NCI-H1694 (cell line): ENCODE measurements at places on chromosomes 2 and 18.

GRCh38 chr2:188952901-188953300, 21.3 kb upstream of the COL3A1 start:
- no peak for DNase-seq

DNA sequence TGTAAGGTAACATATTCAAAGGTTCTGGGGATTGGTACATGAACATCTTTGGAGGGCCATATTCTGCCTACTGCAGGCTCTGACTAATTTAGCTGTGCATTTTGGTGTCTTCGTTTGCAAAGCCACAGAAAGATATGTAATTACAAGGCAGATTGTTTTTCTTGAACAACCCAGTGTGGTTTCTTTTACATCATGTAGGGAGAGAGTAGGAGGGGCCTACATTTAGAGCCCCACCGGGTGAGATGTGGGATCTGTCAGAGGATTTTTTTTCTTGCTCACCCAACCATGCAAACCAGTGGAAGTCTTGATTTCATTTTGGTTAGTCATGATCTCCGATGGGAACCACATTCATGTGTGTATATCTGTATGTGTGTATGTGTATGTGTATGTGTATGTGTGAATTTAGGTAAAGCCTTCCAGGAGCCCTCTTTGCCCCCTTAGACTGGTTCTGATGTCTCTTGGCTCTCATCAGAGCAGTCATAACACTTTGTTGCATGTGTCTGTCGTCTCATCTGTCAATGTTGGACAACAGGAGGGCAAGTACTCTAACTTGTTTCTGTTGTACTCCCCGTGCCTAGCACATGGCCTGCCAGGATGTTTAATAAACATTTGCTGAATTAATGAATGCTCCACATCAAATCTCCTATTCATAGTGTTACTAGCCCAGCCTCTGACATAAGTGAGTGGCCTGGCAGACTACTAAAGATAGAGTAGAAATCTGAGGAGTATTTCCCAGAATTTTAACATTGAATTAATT, 239.9 kb downstream of the MTX2 start:
- no peak for DNase-seq

- no peak for DNase-seq
Measured at GRCh38 chr2:203646266-203646864, 60.1 kb upstream of the CD28 start.

DNA sequence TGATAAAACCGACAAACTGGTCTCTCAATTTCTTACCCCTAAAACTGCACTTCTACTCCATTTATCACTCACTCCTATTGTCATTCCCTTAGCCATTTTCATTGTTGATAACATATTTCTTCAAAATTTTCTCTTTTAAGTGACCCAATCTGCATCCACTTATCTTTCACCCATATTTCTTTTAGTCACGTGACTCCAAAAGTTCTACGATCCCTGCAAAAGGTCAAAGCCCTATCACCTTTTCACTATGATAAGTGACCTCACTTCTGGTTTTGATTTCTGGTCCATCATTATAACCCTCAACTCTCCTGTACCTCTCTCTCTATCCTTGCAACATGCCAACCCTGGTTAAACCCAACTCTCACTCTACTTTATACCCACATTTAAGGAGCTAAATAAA, 49.1 kb downstream of the LRATD1 start:
- DNase-seq, result no peak

DNA sequence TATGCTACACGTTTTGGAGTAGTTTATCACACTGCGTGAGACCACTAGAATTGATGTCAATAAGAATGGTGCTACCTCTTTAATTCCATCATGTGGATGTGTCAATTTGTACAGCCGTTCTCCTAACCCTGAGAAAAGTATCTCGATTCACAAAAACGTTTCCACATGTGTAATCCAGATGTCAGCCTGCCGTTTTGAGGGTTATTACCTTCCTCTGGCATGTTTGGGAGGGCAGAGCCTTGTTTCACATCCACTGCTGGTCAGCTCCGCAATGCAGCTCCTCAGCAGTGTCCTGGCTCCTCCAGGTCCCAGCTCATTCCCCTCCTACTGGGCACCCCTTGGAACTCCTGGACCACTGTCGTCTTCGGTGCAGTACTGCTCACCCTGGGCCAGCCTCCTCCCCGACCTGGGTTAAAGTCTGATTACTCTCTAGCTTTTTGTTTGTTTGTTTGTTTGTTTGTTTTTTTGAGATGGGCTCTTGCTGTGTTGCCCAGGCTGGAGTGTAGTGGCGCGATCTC, 34.6 kb downstream of the COPS7B start:
- DNase-seq, result no peak

DNA sequence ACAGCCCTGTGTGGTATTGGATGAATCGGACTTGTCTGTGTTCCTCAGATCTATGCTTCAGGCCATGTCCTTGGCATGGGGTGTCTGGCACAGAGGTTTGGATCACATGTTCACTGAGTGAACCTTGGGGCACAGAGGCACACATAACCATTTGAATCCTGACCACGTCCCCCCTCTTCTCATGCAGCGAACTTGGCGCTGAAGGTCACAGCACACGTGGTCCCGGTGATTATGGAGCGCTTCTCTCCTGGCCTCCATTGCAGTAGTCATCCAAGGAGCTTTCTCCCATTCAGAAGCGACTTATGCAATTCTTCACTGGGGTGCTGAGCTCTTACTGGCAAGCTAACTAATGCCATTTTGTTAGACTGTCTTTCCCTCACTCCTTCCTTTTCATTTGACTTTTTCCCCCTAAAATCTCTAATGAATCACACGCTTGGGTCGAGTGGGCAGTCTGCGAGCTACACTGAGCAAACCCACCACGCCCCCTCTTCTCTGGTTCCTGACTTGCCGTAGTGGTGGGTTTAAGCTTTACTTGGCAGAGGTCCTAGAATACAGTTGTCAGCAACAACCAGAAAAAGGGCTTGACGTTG, 59.4 kb downstream of the KCNG2 start:
- DNase-seq, result peak; percentile 38

DNA sequence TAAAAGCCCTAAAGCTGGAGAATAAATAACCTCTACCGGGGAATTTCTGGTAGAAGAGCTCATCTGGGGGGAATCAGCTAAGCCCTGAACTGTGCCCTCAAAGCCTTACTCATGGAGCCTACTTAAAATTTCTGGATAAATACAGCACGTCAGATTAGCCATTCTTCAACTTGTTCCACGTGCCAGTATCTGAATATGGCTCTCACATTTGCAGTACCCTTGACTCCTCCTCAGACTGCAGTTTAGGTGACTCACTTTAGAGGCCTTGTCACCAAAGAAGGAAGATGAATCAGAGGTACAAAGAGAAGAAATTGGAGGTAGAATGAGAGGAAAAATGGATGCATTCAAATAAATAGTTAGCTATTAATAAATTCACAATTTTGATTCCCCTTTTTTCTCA, 34.6 kb upstream of the POTEC start:
- DNase-seq, result no peak

DNA sequence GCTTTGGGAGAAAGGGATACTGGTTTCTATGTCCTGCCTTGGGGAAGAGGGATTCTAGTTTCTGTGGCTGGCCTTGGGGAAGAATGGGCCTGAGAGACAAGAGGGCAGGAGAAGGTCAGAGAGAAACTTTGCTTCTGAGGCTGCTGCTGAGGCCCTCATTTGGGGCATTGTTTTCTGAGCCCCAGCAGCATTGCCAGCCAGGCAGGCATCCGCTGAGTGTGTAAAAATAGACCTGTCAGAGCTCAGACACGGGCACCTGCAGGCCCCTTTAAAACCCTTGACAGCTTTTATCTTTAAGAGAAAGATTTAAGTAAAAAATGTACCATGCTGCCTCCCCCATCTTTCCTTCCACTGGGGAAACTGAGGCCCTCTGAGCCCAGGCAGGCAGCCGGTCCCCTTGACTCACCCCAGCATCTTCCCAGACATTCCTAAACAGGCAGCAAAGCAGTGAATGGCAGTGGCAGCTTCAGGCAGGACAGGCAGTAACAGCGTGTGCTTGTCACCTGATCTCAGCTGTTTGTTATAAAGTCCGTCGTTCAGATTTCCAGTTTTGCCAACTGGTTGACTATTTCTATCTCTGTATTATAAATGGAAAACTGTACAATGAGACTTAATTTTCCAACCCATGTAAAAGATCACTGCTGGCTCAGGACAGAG, 27.6 kb downstream of the MLPH start:
- no peak for DNase-seq

DNA sequence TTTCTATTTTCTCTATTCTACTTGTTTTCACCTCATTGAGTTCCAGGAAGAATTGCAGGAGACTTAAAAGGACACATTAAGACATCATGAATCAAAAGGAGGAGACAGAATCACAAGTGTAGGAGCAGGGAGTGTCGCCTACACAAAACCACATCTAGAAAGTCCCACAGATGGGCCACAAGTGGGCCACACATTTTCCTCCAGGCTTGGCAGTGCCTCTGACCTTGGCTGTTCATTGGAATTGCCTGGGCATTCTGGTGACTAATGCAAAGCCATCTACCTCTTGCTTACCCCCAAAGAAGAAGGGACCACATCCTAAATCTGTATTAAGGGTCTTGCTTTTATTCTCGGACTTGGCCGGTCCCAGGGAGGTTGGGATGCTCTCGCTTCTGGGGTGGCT, 103.6 kb downstream of the KLHL29 start:
- DNase-seq, result no peak

GRCh38 chr2:218000136-218000535, 2.7 kb downstream of the TNS1 start:
- DNase-seq, result no peak

DNA sequence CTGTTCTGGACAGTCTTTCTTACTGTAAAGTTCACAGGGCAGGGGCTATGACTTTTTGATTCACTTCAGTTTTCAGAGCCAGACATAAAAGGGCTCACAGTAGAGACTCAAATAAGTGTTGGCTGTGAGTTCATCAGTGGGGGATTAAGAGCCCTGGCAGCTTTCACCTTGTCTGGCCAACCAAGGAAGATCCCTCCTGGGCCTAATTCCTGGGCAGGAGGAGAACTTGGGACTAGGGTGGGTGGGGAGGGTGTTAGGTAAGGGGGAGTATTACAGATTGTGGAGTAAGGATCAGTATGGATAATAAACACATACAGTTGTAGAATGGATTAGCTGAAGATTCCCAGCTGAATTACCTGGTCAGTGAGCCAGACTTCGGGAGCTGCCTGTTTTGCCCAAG, 904 bp upstream of the SFXN5 start:
- no peak for DNase-seq

- no peak for DNase-seq
Measured at GRCh38 chr2:4134551-4135550, 431.5 kb downstream of the DCDC2C start.

DNA sequence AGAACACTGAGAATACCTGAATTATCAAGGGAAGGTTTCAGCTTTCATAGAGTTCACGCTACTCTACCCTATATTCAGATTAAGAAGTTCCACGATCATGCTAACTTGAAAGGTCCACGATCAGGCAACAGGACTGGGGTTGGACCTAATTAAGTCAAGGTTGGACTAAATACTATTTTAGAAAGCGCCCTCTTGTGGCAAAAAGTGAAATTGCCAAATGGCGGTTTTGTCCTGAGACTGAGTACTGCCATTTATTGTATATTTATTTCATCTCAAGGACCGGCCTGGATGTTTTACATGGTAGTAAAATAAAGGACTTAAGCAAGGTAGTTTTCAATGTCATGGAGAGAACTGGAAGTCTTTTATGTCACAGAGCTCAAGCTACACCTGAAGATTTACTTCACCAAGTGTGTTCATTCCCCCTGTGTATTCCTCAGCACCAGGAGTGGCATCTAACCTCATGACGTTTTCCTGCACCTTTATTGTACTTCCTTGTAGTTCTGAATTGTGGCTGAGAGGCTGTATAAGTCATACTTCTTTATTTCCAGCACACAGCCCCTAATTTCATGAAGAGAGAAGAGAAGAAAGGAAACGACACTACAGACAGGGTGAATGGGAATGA, 56.8 kb downstream of the SRD5A2 start:
- peak; percentile 46 for DNase-seq

GRCh38 chr2:149180226-149180875, 141.9 kb downstream of the LYPD6B start:
- DNase-seq, result no peak

- no peak for DNase-seq
Measured at GRCh38 chr2:134282629-134283400, 28.9 kb downstream of the MGAT5 start.

DNA sequence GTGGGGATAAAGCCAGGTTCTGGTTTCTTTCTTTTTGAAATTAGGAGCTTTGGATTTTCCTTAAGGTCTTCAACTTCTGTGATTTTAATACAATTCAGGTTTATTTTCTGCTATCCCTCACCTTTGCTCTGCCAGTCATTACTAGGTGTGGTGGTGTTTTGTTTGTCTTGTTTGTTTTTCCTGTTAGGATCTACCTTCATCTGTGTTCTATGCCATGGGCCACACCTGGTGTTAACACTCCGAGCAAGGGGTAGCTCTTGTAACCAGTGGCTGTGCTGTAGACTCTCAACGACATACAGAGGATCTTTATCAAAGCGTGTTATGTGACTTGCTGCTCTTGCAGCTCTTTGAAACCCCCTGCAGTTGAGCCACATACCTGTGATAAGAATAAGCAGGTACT, 38.6 kb downstream of the MGAT5 start:
- DNase-seq, result no peak

DNA sequence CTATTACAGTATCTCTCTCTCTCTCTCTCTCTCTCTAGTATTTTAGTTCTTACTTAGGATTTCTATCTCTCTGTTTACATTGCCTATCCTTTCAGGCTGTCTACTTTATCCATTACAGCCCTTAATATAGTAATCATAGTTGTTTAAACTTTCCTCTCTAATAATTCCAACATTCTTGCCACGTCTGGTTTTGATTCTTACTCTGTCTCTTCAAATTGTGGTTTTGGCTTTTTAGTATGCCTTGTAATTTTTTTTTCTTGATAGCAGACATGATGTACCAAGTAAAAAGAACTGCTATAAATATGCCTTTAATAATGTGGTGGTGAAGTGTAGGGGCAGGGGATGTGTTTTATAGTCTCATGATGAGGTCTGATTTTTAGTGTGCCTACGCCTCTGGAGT, 1809.5 kb upstream of the CELF4 start:
- no peak for DNase-seq

- DNase-seq, result no peak
Measured at GRCh38 chr2:29261003-29261402, 145.8 kb downstream of the CLIP4 start.

DNA sequence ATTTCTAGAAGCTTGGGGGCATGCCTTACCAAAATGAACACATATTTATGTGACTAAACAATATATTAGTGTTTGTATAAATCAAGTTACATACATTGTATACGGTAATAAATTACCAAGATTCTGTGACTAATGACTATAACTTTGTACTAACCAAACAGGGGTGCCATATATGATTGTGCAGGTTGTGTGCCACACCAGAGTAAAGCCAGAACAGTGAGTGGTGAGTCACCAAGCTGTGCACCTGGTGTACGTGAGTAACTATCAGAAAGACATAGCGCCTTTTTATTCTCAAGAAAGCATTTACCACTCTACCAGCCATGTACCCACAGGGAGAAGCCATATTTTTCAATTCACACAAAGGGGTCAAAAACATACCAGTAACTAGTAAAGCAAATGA, 453.2 kb upstream of the PIK3C3 start:
- DNase-seq, result no peak

DNA sequence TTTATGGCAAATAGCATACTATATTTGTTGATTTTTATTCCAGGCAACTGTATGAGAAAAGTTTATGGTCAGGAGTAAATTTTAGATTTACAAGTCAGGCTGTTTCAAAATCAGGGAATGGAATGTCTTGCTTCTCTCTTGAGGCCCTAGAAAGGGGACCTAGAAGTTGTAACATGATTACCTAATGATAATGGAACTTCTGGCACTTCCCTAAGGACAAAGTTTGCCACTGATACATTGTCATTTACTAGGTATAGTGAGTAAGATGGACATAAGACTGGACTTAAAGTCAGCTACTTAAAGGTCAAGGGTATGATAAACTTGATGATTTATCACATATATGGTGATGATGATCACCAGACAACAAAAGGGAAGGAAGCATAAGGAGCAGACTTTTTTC, 103.3 kb upstream of the VRK2 start:
- no peak for DNase-seq
